Mesothelial cell of epicardium (in vitro differentiated cells): ENCODE measurements at places on chromosomes 16 and 17. TPM values are rescaled to one million over a fixed set of nuclear protein-coding genes. Genes with fewer than 3 reads are reported as not detected.

DNA sequence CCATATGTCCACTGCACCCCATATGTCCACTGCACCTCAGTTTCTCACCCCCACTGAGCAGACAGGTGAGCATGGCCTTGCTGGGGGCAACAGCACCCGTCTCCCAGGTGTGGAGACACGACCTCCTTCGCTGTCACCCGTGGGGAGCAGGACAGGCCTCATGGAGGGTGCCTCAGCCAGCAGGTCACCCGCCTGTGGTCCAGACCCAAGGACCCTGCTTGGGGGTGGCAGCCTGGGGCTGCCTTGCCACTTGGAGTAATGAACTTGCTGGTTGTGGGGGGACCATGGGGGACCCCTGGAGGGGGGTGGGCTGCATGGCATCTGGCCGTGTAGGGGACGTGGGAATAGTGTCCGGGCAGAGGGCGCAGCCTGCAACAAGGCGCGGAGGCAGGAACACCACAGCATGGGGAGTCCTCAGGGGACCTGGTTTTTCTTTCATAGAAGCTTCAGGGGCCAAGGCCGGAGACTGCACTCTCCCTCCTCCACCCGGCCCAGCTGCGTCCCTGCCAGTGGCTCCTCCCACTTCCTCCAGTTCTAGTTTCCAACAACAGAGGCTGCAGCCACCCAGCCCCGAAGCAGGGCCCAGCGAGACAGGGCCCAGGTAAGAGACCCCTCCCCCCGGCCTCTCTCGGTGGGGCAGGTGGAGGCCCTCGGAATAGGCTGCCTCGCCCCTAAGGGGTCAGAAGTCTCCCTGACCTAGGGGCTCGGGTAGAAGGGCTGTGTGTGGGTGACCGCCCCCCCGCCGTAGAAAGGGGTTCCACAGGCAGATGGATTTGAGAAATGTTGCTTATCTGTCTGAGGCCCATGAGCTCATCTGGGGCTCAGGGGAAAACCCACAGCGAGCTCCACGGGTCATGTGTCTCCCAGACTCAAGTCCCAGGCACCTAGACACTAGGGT is at the start of gene NHLRC4:
Gene NHLRC4 (plus strand): TSS at position 531 of the 898 bp plus-strand sequence. CDS start 1,043 bp downstream, outside the sequence.
- DNase-seq = no peak

DNA sequence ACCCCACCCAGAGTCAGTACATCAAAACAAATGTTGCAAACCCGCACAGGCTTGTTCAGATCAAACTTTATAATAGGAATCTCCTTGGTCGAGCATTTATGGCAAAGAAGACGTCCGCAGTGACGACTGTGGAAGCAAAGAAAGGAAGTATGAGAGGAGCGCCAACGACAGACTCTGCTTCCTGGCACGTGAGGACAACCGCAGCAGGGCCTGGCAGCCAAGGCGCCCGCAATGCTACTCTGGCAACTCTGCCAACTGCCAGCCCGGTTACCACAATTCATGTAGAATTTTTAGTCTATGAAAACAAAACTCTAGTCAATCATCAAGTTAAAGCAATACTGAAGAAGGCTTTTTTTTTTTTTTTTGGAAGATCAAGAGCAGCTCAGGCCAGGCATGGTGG is 24.8 kb downstream of the CYB5D2 start:
- no peak for DNase-seq

DNA sequence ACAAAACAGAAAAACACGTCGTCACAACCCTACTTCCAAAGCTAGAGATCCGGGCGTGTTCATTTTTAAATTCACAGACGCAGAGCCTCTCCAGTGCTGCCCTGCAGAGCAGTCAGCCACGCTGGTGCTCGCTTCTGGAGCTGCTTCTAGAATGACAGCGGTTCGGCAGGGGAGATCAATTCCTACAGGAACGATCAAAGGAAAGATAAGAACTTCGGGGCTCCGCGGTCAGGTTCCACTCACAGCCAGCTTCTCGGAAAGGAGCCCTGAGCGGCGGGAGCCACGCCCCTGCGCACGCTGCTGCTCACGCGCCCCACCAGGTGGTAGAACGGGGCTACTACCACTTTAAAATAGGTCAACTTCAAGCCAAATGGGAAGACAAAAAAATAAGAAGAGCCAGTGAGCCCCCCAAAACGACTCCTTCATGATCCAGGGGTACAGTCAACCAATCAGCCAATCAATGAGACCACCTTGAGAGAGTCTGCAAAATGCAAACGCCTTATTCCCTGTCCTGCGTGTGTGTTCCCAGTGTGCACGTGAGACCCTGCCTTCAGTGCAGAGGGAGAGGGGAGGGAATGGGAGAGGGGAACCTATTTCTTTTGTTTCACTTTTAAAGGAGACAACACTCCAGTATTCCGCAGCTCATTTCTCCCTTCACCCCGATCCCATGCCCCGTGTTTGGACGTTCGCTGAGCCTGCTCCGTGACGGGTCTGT is 209.7 kb downstream of the RBFOX3 start:
- peak; percentile 87 for DNase-seq

DNA sequence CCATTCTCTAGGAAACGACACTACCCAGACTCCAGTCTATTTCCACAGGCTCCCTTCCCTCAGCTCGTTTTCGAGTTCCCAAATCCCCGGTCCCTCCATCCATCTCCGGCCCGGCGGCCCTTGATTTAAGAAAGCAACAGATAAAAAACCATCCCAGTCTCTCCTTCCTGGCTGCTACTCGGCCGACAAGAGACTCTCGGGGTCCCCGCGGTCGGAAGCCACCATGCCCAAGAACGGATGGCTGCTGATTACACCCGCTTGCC is 182 bp downstream of the RPL26 start:
- no peak for DNase-seq

- DNase-seq = no peak
Measured at GRCh38 chr16:4414187-4414917, 2.0 kb downstream of the CORO7 start.

DNA sequence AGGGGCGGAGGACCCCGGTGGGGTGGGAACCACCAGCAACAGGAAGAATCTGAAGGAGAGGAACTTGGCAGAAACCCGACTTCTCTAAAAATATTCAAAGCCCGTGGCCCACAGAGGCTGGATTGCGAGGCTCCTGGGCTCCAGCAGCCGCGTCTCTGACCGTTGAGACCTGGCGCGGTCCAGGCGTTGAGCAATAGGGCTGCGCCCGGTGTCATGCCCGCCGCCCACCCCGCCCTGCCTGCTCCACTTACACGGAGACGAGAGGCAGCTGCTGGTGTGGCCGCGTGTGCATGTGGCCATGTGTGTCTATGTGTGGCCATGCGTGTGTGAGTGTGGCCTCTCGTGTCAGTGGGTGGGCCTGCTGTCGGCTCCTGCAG is 83.6 kb downstream of the IRF8 start:
- DNase-seq = no peak

Gene ADGRG3
- total RNA-seq = 0.38 TPM in 1 of 3 replicates, not detected in the others

Gene SRCIN1
- 19.4 to 21.4 TPM (median 20.8 TPM) in 3 replicates for total RNA-seq

Gene HID1
- 50.7 to 56.3 TPM (median 54.2 TPM) in 3 replicates for total RNA-seq

- no peak for DNase-seq
Measured at GRCh38 chr16:50719401-50720337, 22.2 kb upstream of the CYLD start.

Gene PNMT
- 1.7 to 2.1 TPM (median 1.7 TPM) in 3 replicates for total RNA-seq

GRCh38 chr17:74757931-74758847 is 9.8 kb downstream of the NHERF1 start:
- no peak for DNase-seq

GRCh38 chr16:78982096-78982744 is 618.3 kb downstream of the MAF start:
- DNase-seq = no peak

DNA sequence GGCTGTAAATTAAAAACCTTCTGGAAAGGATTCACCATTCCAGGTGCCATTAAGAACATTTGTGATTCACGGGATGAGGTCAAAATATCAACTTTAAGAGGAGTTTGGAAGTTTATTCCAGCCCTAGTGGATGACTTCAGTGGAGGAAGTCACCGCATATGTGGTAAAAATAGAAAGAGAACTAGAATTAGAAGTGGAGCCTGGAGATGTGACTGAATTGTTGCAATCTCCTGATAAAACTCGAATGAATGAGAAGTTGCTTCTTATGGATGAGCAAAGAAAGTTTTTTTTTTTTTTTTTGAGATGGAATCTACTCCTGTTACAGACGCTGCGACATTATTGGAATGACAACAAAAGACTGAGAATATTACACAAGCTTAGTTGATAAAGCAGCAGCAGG is 26.7 kb downstream of the CCL4 start:
- no peak for DNase-seq

Gene HOXB3
- total RNA-seq = 282 to 303 TPM (median 282 TPM) in 3 replicates

DNA sequence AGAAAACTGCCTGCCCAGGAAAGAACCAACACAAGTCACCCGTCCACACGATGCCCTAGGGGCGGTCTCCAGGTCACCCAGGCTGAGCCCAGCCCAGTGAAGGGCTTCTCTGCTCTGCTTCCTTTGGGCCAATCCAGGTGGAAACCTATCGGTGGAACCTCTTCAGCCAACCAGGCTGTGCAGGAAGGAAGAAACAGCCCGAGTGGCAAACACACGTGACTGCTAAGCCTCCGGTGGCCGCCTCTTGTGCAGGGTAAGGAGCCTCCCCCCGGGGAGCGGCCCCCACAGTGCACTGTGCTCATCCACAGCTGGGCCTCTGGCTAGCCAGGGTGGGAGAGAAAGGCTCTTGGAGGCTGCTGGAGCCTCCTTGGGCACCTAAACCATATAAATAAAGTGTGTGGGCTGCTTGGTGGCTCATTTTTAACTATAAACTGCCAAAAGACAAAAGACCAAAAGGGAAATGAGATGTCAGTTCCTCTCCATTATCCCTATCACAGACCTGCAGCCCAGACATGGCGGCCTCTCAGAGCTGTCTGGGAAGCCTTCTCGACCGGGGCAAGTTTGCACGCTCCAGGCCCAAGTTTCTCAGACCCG is 2.4 kb downstream of the RTN4RL1 start:
- DNase-seq = no peak

DNA sequence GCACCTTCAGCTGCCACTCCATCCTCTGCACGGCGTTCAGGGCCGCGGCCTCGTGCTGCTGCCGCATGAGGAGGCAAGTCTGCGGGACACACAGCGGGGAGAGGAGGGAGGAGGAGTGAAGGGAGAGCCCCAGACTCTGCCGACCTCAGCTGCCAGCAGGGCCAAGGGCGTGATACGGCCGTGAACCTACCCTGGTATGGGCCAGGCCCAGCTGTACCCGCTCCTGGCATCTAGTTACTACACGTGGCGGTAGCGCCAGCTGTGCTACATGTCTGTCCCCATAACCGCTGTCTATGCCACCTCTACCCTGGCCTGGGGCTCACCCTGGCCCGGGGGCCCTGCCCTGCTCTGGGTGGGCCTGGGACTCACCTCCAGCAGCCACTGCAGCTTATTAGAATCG is 51.1 kb downstream of the ZNF778 start:
- no peak for DNase-seq

DNA sequence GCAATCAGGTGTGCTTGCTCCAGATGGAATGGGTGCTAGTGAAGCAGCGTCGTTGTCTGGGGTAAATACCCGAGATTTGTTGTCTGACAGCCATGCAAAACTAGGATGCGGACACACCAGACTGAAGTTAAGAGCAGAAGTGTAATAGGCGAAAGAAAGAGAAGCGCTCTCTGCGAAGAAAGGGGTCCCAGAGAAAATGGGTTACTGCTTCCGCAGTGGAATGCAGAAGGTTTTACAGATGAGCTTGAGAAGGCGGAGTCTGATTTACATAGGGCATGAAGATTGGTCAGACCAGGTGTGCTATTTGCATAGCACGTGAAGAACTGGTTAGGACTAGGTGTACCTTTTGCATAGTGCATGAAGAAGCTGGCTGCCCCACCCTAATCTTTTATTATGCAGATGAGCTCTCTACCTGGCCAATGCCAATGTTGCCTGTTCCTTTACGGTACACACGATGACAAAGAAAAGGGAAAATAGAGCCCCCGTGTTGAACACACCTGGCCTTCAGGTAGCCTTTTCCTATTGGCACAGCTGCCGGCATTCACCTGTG is 32.0 kb upstream of the SNN start:
- DNase-seq = no peak

- DNase-seq = no peak
Measured at GRCh38 chr17:10089196-10089804, 109.1 kb downstream of the GAS7 start.
